G401 (cell line): ENCODE measurements at places on chromosomes 11 and 22.

- DNase-seq: no peak
These were observed 242.6 kb upstream of the FAT3 start for GRCh38 chr11:91981995-91982394.

GRCh38 chr11:45411228-45411946 lies 125.2 kb upstream of the SYT13 start:
- DNase-seq: peak; percentile 59

GRCh38 chr11:8242118-8242475 lies 21.6 kb downstream of the LMO1 start:
- DNase-seq: no peak

DNA sequence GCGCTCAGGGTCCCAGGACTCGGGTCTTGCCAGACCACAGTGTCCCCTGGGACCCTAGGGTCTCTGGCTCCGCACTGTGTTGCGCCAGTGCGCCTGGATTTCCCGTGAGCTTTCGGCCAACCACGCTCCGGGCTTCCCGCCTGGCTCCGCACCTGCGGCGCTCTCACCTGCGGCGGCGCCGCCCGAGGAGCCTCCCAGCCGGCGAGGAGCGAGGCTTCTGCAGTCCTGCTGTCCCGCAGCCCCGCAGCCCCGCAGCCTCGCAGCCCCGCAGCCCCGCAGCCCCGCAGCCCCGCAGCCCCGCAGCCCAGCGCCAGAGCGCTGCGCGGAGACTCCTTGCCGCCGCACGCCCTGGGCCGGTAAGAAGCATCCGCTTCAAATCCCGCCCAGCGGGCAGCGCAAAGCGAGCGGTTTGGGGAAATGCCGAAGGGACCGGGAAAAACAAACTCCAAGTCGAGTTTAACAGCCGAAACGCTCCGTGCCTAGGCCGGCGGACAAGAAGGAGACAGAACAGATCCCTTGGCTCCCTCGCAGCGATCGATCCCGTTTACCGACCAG lies 939 bp downstream of the ALX4 start:
- DNase-seq: no peak

DNA sequence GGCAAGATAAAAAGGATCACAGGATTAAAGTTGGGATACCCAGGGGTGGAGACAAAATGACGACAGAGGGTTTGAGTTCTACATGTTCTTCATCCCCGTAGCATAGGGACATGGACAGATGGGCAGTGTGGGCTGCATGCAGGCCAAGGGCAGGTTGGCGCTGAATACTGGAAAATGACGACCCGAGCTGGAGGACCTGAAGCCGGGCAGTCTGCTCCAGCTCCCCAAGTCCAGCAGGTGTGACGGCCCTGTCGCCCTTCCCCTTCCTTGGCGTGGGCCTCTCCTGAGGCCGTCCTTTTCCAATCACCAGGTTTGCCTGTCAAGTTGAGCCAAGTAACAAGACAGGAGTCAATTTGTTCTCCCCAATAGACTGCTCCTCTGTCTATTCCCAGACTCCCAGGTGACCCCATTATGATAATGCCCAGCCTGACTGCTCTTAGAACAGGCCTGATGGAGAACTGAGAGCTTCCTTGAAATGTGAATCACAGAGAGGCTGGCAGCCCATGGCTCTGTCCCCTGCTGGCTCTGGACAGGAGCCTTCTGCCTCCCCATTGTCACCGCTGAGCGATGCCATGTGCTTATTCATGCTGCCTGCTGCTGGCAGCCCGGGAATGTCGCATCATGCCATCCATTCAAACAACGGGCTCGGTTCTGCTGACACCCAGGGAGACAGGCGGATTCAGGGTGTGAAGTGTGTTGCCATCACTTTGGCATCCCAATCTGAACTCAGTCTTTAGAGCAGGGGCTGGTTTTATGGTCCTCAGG lies 392.1 kb downstream of the NTM start:
- peak; percentile 98 for DNase-seq

DNA sequence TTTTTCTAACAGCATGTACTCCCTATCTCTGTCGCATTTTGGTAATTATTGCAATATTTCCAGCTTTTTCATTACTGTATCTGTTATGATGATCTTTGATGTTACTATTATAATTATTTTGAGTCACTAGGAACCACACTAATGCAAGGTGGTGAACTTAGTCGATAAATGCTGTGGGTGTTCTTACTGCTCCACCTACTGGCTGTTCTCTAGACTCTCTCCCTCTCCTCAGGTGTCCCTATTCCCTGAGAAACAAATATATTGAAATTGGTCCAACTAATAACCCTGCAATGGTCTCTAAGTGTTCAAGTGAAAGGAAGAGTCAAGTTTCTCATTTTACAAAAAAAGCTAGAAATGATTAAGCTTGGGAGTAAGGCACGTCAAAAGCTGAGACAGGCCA lies 10.5 kb downstream of the ARL14EP start:
- DNase-seq: peak; percentile 11

DNA sequence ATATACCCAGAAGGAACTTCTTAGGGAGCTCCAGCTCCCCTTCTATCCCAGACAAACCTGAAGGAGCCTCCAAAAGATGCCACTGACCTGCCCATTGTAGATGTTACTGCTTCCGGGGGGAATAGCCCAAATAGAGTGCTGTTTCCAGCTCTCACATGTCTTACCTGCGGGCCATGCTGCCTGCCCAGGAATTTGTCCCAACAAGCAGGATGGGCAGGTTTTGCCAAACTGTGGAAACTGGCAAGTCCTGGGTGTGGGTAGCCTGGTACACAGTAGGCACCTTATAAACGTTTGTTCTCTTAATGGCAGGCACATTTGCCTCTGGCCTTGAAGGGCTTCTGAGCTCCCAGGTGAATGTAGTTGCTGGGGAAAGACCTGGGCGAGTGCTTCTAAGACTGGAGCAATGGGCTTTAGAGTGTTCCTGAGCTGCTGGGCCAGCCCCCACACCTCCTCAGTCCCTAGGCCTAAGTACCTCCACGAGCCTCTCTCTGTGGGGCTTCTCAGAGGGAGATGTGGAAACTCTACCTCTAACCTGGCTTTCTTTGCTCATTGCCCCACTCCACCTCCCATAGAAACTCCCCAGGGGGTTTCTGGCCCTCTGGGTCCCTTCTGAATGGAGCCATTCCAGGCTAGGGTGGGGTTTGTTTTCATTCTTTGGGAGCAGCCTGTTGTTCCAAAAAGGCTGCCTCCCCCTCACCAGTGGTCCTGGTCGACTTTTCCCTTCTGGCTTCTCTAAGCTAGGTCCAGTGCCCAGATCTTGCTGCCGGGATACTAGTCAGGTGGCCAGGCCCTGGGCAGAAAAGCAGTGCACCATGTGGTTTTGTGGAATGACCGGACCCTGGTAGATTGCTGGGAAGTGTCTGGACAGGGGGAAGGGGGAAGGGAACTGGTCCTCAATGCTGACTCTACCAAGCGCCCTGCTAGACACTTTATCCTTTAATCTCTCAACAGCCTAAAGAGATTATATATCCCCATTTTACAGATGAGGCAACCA lies 37.2 kb downstream of the LIMK2 start:
- no peak for DNase-seq

- DNase-seq: no peak
These were observed 212.4 kb downstream of the BRD1 start for GRCh38 chr22:49614966-49615965.
